Caco-2 (cell line): ENCODE measurements at places on chromosomes 16 and 17.

- H3K36me3 ChIP-seq = no peaks in the 10 kb centered on the region
- H3K4me3 ChIP-seq = no peak overlapping the region
- H3K4me1 ChIP-seq = peaks cover 18% of the 10 kb centered on the region
These were observed 13.5 kb downstream of the SDR42E1 start for GRCh38 chr16:81997738-81998137.

DNA sequence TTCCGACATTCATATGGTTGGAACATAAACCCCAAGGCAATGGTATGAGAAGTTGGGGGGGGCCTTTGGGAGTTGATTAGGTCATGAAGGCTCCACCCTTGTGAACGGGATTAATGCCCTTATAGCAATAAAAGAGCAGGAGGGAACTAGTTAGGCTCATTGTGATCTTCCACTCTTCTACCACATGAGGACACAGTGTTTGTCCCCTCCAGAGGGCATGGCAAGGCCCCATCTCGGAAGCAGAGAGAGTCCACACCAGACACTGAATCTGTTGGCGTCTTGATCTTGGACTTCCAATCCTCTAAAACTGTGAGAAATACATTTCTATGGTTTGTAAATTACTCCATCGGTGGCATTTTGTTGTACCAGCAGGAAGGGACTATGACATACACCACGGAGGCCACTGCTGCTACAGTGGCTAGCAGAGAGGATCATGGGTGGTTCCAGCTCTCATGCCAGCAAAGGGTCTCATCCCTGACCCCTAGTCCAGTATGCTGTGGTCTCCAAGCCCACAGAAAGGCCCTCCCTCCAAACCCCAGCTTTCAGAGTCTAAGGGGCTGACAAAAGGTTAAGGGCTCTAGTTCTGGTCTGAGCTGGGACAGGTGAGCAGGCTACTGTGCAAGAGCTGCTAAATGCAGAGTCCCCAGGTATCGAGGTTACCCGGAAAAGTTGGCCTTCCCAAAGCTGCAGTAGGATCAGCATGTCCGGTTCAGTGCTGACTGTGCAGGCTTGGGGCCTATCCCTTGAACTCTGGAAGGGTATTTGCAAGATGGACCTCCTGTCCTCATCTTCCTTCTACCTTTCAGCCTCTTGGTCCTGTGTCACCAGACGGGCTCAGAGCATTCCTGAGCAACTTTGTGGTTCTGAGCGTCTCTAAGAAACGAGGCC lies 12.2 kb downstream of the CCR7 start:
- no peaks in the 10 kb centered on the region for H3K36me3 ChIP-seq
- DNase-seq = no peak
- H3K27me3 ChIP-seq = no peaks in the 10 kb centered on the region
- peak overlapping the region; percentile 65 for H3K27ac ChIP-seq
- H3K4me1 ChIP-seq = peaks cover 53% of the 10 kb centered on the region
- no peak overlapping the region for H3K4me3 ChIP-seq

DNA sequence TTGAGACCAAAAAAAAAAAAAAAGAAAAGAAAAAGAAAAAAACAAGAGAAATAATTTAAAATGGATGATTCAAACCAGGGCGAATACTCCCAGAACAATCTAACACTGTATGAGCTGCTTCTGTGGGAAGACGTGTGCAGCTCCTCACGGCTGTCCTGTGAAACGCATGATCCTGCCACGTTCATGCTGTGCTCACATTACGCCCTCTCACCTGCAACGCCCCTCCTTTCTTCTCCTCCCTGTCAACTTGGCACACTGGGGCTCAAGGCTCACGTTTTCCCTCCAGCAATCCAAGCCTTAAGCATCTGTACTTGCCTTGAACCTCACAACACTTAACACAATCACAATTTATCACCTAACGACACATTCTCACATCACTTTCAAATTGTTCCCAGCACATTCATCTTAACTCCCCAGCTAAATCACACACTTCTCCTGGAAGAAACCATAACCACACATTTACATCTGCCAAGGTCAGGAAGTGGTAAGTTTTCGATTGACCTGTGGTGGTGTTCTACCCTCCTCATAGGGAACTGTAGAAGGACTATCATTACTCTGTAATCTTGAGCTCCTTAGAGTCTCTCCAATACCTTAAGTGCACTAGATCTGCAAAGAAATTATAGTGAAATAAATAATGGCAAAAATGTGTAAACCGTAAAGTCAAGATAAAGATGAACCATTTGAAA lies 29.1 kb downstream of the MBTPS1 start:
- no peaks in the 10 kb centered on the region for H3K4me1 ChIP-seq
- H3K27me3 ChIP-seq = no peaks in the 10 kb centered on the region
- no peak overlapping the region for H3K4me3 ChIP-seq
- no peak for DNase-seq

GRCh38 chr17:17498606-17499301 lies 2.6 kb upstream of the RASD1 start:
- no peak overlapping the region for H3K27ac ChIP-seq
- DNase-seq = no peak
- H3K4me1 ChIP-seq = peaks cover 4% of the 10 kb centered on the region; the same call in 1 of the 2 replicates
- no peaks in the 10 kb centered on the region for H3K36me3 ChIP-seq
- H3K27me3 ChIP-seq = no peaks in the 10 kb centered on the region
- no peak overlapping the region for H3K4me3 ChIP-seq

GRCh38 chr16:22008215-22009059 lies 526 bp downstream of the MOSMO start:
- H3K4me1 ChIP-seq = no peaks in the 10 kb centered on the region
- peak overlapping the region; percentile 95 for H3K4me3 ChIP-seq
- DNase-seq = no peak
- H3K27ac ChIP-seq = peak overlapping the region; percentile 72
